Stimulated activated CD4-positive, alpha-beta T cell treated with anti-CD3 and anti-CD28 coated beads, TNF-alpha, amount 100 ng/mL, for 4 hours (primary cell): ENCODE measurements at places on chromosomes 3 and 15.

GRCh38 chr3:185071287-185071800, 81.5 kb downstream of the C3orf70 start:
- no peak for DNase-seq

DNA sequence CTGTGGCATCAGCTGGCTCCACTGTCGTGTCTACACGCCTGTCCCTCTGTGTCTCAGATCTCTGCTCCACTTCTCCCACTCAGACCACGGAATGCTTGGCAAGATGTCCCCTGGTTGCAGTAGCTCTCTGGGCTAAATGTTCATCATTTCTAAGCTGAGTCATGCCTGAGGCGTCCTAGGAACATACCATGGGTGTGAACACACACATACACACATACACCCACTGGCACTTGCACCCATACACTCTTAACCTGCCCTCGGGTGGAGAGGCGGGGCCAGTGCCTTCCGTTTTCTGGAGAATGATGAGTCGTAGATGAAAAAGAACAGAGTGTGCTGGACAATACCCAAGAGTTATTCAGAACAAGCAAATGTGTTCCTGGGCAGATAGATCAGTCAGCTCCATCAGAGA, 72.4 kb downstream of the SENP2 start:
- no peak for DNase-seq

GRCh38 chr3:145739926-145740325, 421.1 kb downstream of the PLOD2 start:
- DNase-seq = no peak

DNA sequence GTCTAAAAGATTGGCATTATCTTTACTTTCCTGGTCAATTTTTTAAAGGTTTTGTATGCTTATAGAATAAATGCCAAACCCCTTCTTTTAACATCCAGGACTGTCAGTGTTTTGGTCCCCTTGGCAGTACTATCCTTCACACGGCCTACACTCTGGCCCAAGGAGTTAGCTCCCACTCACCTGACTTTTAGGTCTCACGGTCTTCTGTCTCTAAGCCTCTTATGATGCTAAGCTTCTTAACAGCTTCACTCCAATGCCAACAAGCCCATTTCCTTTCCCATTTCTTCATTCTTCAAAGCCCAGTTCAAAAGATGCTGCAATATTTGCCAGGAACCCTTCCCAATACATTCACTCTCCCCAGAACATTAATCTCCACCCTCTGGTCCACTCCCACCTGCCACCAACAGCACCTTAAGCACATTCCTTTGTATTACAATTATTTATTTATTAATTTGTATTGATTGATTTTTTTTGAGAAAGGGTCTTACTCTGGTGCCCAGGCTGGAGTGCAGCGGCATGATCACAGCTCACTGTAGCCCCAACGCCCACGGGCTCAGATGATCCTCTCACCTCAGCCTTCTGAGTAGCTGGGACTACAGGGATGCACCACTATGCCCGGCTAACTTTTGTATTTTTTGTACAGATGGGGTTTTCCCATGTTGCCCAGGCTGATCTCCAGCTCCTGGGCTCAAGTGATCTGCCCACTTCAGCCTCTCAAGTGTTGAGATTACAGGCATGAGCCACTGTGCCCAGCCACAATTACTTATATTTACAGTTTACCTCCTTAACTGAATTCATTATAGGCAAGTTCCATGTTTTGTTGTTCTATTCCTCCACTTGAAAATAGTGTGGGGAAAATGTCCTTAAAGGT, 27.8 kb downstream of the IFT80 start:
- no peak for DNase-seq

DNA sequence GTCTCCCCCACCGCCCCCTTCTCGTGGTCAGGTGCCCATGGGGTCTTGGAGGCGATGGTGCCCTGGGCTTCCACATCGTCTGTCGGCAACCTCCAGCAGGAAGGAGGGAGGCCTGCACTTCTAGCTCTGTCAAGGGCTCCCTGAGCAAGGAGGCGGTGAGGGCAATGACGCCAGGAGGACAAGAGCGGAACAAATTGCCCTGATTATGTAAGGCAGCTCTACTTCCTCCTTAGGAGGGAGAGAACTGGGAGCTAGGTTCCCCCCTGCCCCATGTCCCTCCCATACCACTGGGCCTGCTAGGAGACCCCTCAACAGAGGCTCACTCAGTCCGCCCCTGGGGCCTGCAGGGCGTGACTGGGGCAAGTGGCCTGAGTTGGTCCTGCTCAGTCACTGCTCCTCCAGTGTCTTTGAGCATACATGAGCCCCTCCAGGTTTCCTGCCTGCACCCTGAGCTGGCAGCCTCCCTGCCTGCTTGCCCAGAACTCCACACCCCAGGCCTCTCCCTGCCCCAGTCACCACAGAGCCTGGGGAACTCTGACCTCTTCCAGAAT, 56.1 kb downstream of the CACNA2D2 start:
- DNase-seq = no peak

DNA sequence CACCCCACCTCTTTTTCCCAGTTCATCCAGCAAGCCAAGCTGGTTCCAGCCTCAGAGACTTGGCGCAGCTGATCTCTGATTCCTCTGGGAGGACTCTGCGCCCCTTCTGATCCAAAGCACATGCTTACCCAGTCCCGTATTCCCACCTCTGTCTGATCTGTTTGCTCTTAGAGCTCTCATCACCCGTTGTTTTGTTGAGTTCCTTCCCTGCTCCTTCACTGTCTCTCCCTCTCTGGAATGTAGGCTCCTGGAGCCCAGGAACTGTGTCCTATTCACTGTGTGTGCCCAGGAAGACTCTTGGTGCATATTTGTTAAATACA, 1.3 kb upstream of the ZXDC start:
- DNase-seq = no peak

GRCh38 chr15:64095431-64095794, 369 bp upstream of the SNX1 start:
- no peak for DNase-seq

- no peak for DNase-seq
Observed at GRCh38 chr3:127677541-127678314, 5.0 kb downstream of the ABTB1 start.

DNA sequence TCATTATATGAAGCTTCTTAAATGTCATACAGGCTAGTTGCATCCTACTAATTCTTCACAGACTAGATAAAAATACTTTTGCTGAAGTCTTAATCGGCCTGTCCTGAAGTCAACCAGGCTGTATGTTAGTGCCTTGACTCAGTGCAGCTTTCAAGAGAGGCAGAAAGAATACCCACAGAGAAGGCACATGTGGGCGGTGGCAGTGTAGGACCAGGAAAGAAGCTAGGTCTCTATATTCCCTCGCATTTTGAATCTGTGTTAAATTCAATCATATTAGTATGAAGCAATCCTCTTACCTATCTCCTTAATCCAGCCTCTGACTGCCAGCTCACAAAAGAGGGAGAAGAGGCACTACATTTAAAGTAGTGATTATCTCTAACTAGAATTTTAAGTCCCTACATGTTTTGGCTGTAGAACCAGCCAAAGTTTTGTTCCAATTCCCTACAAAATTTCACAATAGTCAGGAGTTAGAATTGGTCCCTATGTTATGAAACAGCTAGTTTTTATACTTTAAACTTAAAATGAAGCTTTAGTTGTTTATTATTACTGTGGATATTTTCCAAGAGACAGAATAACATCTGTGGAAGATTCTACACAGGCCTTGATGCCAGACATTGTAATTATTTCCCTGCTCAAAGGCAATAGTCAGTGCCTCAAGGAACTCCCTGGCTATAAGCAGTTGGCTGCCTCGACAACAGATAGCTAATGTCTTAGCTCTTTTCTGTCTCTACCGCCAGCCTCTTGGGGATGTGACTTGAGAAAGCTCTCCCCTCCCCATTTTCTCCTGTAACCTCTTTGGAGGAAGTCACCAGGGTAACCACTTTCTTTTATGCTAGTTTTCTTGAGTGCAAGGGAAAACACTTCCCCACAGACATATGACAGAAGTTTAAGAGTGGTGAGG, 31.9 kb downstream of the CRTC3 start:
- no peak for DNase-seq

- DNase-seq = no peak
Observed at GRCh38 chr15:39232512-39232911, 348.4 kb upstream of the THBS1 start.

- no peak for DNase-seq
Observed at GRCh38 chr3:150757768-150758167, 5.2 kb downstream of the SIAH2 start.

- no peak for DNase-seq
Observed at GRCh38 chr3:136637176-136637575, 115.0 kb downstream of the STAG1 start.

DNA sequence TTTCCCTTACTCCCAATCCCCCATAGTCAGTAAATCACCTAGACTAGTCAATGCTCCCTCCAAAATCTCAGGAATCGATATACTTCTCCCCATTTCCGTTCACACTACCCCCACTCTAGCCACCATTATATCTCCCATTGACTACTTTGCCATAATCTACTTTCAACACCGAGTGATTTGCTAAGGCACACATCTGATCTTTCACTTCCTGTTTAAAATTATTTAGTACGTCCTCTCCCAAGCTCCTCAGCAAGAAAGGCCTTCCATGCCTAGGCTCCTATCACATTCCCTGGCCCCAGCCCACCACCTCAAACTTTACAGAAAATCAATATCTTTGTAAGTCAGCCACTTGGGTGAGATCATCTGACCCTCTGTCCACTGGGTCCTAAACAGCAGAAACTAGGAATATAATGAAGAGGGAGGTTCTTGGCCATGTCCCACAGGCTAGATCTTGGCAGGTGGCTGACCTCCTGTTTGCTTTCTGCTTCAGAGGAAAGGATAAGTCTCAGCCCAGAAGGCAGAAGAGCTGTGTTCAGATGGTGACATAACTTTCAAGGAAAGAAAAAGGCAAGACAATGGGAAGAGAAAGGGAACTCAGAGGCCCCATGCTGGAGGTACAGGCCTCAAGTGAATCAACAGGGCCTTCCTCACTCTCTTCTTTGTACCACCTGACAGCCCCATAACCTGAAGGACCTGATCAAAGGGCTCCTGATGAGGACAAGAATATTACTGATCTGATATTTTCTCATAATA, 103.0 kb downstream of the RPL22L1 start:
- DNase-seq = no peak

DNA sequence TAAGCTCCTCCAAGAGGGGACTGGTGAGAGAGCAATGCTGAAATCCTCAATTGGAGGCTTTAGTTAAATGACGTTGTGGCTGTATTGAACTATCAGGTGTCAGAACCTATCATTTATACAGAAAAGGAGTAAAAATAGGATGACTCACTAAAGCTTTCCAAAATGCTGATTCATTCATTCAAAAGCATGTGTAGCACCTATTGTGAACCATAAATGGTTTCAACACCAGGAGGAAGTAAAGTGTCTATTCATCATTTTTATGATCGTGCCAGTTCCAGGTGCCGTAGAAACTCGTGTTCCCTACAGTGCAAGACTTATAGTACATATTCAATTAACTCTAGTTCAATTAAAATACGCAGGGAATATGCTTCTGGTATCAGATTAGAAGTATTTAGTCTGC, 66.5 kb upstream of the ARRDC4 start:
- no peak for DNase-seq

GRCh38 chr3:10379961-10380360, 59.0 kb upstream of the SEC13 start:
- no peak for DNase-seq

- DNase-seq = no peak
Observed at GRCh38 chr15:46344915-46345314, 710.1 kb downstream of the SQOR start.

DNA sequence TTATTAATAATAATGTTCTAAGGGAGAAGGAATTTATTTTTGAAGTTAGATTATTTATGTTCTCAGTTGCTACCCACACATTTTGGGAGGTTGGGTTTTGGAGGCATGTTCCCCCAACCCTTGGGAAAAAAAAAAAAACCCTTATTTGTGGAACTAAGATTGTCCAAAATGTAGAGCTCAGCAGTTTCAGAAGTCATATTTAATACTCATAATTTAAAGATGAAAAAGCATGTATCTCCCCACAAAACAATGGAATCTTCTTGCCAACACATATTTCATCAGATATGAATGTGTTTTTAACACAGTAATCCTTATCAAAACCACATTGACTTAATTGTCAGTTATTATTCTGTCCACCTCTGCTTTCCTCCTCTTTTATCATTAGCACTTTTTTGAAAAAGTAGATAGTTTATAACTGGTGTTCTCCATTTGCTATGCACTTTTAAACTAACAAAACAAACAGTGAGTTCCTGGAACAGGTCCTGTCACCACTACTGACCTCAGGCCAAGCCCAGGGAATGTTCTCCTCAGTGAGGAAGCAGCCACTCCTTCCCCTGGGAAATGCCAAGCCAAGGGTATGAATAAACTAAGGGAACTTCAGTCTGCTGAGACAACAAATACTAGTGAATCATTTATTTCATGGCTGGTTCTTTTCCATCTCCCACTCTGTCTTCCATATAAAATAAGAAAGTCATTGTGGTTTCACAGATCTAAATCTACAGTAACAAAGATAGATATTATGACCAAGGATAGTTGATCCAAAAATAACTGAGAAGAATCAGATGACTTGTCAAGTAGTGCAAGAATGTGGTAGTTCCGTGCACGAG, 414.4 kb upstream of the ALCAM start:
- no peak for DNase-seq

DNA sequence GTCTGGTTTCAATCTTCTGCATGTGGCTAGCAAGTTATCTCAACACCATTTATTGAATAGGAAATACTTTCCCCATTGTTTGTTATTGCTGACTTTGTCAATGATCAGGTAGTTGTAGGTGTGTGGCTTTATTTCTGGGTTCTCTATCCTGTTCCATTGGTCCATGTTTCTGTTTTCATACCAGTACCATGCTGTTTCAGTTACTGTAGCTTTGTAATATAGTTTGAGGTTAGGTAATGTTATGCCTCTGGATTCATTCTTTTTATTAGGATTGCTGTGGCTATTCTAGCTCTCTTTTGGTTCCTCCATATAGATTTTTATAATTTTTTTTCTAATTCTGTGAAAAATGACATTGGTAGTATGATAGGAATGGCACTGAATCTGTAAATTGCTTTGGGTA, 58.3 kb downstream of the LRRC49 start:
- no peak for DNase-seq

DNA sequence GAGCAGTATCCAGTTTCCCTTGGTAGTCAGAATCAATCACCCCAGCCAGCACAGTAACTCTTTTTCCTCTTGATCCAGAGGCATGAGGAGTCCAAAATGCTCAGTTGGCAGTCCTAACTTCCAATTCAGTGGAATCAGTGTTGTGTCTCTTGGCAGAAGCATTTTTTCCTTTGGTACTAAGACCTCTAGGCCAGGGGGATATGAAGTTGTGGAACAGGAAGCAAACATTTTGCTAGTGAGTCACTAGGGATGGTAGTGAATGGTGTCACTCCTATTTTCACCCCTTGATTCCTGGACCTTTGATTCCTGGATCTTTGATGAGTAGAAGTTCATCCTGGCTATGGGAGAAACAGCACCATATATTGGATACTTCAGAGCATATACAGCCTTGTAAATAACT, 70.5 kb upstream of the ALDH1A3 start:
- no peak for DNase-seq

- DNase-seq = no peak
Observed at GRCh38 chr15:56042031-56042430, 48.6 kb upstream of the NEDD4 start.

GRCh38 chr3:162041622-162042021, 545.0 kb downstream of the OTOL1 start:
- no peak for DNase-seq

GRCh38 chr3:133280586-133280985, 119.3 kb upstream of the BFSP2 start:
- no peak for DNase-seq
